ENCODE measurements at places on chromosomes 7 and 10.
A peak's percentile ranks its signal among the peaks of the same experiment; 100 is the strongest.

DNA sequence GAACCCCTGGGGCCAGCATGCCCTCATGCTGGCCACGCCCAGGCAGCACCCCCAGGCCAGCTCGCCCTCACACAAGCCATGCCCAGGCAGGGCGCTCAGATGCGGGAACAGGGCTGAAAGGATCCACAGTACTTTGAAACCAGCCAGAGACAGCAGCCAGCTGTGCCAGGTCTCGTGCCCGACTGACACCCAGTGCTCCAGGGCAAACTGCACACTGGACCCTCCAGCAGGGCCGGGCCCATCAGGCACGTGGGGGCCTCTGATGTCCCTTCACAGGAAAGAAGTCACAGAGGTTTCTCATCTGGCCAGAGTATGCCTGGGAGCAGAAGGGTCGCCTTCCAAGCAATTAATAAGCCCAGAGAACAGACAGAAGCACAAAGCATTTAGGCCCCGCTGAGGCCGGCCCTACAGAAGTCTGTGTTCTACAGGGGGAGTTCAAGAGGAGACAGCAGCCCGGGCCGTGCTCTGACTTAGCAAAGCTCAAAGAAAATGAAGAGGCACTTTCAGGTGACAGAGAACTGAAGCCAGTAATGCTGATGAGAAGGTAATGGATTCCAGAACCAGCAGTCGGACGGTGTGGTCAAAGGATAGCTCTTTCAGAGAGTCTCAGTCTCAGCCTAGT lies 21.4 kb downstream of the MAD1L1 start:
- DNase-seq, result no peak

GRCh38 chr10:116688241-116688711 lies 54.1 kb downstream of the HSPA12A start:
- no peak for DNase-seq

- no peak for DNase-seq
Observed at GRCh38 chr10:34462056-34462455, 353.0 kb downstream of the PARD3 start.

GRCh38 chr10:102117391-102118159 lies 2.6 kb downstream of the LDB1 start:
- peak; percentile 39 for DNase-seq

GRCh38 chr10:106023329-106023728 lies 1141.2 kb downstream of the SORCS1 start:
- no peak for DNase-seq

- DNase-seq, result no peak
Observed at GRCh38 chr7:142855756-142856564, 1.1 kb downstream of the EPHB6 start.

- no peak for DNase-seq
Observed at GRCh38 chr7:155879592-155879991, 67.3 kb upstream of the SHH start.

GRCh38 chr7:1478480-1478879 lies 19.2 kb upstream of the MICALL2 start:
- no peak for DNase-seq

DNA sequence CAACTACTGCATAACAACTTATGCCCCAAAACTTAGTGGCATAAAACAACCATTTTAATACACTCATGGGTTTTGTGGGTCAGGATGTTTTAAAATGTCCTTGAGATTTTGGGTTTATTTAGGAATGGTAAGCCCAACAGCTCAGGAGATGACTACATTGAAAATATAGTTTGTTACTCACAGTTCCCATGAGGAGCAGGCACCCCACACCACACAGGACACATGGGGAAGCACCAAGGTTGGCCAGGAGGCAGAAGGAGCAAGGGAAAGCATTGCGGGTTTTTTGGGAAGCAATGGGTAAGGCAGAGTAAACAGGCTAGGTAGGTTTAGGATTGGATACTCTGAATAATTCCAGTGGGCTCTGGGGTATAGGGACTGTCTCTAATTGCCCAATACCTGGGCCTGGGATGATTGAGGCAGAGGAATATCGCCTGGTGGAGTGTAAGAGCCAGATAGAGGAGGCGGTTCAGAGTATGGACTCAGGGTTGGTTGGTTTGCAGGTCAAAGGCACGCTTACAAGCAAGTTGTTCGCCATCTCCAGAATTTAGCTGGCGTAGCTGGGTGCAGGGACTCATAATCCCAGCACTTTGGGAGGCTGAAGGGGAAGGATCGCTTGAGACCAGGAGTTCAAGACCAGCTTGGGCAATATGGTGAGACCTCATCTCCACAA lies 10.0 kb upstream of the MARVELD1 start:
- DNase-seq, result no peak

- DNase-seq, result no peak
Observed at GRCh38 chr7:102811942-102812678, 63.3 kb downstream of the FAM185A start.

DNA sequence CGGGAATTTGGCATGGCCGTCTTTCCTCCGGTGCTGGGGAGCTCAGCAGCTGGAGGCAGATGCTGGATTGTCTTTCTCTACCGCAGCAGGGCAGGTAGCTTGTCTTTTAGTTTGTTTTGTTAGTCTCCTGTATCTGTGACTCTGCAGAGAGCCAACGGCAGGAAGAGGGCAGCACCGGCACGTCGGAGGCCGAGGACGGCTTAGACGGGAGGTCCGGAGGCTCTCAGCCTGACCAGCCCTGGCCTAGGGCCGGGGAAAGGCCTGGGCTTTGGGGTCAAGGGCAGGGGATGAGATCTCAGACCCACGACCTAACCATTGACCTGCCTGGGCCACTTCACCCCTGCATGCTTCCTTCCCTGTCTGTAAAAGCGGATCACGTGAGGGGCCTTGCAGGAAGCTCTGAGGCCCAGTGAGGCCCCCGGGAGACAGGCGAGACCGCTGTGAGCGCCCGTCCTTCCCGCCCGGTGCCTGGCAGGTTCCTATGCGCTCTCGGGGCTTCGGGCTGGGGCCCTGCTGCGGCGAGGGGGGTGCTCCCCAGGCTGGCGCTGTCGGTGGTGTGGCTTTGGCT lies 72.7 kb downstream of the LHPP start:
- DNase-seq, result no peak

DNA sequence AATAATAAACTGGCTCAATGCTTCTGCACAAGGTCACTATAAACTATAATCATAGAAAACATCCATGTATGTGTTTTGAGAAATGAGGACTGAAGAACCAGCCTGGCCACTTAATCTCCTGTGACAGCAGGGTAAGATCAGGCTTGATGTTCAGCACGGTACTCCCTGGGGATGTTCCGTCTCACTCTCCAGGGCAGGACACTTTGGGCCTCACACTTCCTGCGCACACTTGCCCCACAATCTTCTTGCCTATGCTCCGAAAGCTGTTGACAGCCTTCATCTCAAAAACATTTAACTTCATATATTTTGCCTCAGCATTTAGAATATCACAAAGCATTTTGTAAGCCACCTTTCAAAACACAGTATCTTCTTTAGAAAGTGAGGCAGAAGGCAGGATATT lies 92.7 kb downstream of the PARD3 start:
- no peak for DNase-seq

DNA sequence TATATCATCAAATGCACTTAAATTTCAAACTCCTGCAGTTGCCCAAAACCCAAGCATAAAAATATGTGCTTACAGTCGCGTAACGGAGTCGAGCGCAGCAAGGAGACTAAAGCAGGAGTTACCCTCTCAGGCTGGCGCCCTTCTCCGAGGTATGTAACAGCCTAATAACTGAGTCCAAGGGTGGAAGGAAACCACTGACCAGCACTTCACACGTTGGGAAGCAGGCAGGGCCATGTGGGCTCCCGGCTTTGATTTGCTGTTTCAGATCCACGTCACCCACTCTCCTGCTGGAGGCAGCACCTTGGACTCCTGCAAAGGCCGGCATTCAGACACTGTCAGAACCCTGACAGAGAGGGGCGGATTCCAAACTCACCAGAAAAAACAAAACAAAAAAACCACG lies 123.8 kb downstream of the DIP2C start:
- DNase-seq, result no peak

- no peak for DNase-seq
Observed at GRCh38 chr7:98202367-98203195, 8.7 kb upstream of the BHLHA15 start.

Measured in DMS79 (cell line).